ENCODE measurements at places on chromosomes 16 and 17.

GRCh38 chr17:44556166-44556831 lies 985 bp upstream of the FZD2 start:
- no peak for DNase-seq

DNA sequence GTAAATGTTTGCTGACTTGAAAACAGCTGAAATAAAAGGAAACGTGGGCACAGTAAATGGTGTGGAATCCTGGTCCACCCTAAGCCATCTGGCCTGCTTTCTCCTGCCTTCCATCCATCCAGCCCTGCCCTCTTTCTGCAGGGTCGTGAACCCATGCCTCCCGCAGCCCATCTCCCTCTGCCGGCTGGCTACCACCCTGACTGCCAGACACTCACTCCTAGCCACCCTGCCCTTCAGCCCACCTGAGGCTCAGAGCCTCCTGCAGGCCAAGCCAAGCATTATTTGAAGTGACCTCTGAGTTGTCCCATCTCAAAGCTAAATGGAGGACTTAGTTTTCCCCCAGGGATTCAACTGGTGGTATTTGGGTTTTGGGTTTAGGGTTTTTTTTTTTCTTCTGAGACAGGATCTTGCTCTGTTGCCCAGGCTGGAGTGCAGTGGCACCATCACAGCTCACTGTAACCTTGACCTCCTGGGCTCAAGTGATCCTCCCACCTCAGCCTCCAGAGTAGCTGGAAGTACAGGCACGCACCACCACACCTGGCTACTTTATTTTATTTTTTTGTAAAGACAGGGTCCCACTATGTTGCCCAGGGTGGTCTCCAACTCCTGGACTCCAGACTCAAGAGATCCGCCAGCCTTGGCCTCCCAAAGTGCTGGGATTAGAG lies 8.4 kb downstream of the ZDHHC1 start:
- no peak for DNase-seq

GRCh38 chr17:63405741-63406261 lies 40.3 kb downstream of the CYB561 start:
- no peak for DNase-seq

GRCh38 chr17:50182783-50183420 lies 17.1 kb downstream of the SGCA start:
- DNase-seq: no peak

DNA sequence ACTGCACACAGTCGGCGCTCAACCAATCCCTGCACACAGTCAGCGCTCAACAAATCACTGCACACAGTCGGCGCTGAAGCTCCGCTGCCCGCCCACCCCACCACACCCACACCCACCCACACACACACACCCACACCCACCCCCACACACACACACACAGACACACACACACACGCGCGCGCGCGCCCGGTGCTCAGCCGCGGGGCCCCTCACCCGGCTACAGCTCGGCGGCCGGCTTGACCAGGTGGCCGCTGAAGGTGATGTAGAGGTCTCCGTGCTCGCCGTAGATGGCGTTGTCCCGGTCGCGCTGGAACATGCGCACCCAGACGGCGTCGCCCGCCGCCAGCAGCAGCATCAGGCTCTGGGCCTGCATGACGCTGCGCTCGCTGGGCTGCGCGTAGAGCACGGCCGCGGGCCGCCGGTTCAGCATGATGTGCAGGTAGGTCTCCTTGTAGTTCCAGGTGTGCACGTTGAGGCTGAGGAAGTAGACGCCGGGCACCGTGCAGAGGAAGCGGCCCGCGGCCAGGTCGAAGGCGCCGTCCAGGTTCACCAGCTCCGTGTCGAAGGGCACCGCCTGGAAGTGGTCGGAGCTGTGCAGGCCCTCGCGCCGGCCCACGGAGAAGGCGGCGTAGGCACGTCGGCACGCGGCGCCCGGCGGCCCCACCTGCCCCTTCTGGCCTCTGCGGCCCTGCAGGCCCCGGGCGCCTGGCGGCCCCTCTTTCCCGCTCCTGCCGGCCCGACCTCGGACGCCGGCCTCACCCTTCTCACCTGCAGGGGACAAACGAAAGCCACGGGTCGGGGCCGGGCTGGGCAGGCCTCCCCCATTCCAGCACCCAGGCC lies 2.5 kb downstream of the C1QTNF8 start:
- DNase-seq: no peak

DNA sequence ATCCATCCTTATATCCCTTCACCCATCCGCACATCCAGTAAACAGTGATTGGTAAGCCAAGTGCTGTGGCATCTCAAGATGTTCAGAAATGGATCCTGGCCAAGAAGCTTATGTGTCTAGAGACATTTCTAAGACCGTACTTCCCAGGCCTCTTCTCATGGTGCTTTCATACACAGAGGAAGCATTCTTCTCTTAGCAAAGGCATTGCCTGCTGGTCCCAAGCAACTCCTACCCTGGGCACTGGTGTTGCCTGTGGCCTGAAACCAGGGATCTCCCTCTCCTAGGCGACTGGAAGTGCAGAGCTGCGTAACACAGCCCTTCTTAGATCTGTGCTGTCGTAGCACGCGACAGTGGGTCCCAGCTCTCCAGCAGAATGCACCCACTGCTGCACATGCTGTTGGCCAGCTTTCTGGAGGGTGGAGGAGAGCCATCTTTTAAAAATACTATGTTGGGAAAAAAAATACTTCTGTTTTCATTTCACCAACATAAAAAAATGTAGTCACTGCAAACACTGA lies 182.9 kb downstream of the CCDC182 start:
- DNase-seq: no peak

Measured in stimulated activated CD8-positive, alpha-beta memory T cell treated with anti-CD3 and anti-CD28 coated beads, Interleukin-12 subunit alpha, Interleukin-12 subunit beta, amount 100 ng/mL, for 1 hour (primary cell).